ENCODE measurements at places on chromosomes 5 and 9.

- no peak for DNase-seq
These were observed 132.8 kb upstream of the RAI14 start for GRCh38 chr5:34523387-34523726.

DNA sequence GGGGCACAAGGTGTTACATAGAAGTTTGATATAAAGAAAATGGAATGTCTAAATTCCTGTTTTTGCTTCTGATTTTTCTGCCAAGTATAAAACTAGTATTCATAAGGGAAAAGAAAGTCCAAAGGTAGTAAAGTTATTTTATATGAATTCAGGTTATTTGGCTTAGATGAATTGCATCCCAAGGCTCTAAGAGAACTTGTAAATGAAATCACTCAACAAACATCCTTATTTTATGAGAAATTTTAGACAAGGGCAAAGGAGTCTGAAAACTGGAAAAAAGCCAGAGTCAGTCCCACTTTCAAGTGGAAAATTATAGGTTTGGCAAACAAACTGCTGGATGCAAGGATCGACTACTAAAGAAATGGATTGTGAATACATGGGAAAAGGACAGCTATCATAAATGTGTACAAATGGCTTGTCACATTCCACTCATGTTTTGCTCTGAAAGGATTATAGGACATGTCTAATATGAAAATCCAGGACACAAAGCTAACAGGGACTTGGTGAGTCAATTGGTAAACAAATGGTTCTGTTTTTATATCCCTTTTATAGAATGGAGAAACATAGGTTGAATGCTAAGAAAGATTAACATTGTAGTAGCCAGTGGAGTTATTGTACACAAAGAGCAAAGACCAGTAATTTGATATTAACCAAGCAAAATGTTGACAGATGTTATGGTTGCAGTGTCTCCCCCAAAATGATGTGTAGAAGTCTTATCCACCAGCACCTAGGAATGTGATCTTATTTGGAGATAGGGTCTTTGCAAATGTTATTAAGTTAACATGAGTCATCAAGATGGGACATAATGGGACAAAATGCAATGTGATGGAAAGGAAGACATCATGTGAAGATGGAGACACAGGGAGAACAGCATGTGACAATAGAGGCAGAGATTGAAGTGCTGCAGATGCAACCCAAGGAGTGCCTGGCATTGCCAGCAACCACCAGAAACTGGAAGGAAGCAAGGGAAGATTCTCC lies 495.7 kb downstream of the TLE1 start:
- DNase-seq: no peak

DNA sequence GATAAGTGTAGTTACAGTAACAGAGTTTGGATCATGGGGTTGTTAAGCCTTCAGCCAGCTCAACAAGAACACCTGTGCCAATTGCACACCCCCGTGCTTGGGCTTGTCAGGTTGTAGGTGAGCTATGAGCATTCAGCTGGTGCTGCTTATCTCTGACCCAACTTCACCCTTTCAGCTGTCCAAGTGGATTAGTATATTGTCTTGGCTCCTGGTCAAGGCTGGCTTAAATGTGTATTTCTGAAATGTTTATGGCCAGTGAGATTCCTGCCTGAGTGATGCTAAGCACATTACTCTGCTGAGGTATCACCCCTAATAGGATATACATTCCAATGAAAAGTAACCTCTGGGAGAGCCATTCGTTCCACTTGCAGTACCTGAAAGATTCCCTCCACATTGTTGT lies 44.2 kb upstream of the LMNB1 start:
- DNase-seq: no peak

GRCh38 chr9:119829748-119830147 lies 460.5 kb upstream of the BRINP1 start:
- DNase-seq: no peak

Data from CD8-positive, alpha-beta T cell (primary cell).